Stimulated activated CD4-positive, alpha-beta T cell treated with anti-CD3 and anti-CD28 coated beads, Interleukin-4, amount 100 ng/mL, for 4 hours (primary cell): ENCODE measurements at places on chromosomes 12 and 14.
A peak's percentile ranks its signal among the peaks of the same experiment; 100 is the strongest.

DNA sequence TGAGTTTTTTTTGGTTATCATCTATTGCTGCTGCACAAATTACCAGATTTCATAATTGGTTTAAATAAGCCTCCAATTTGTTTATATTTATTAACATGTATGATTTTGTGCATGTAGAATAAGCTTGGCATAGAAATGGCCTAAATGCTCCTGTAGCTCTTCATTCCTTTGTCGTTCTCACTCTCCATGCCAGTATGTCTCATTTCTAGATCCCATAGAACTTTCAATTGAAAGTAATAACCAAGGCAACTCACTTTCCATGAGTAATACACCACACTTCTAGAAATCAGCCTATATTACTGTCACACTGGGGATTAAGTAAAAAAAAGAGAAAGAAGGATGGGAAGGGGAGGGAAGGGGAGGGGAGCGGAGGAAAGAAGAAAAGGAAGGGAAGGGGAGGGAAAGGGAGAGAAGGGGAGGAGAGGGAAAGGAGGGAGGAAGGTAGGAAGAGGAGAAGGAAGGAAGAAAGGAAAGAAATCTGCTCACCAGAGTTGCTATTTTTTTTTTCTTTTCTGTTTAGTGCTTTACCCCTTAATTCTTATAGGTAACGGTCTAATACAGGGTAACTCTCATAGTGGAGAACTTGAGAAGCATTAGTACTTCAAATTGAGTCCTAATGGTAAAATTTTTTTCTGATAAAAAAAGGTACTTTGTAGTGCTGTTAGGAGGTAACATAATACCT, 45.6 kb downstream of the MDM2 start:
- DNase-seq, result no peak

GRCh38 chr12:31590642-31591379, at the start of gene DENND5B:
Gene DENND5B (minus strand): TSS chr12:31591136. CDS start chr12:31590832, 304 bp downstream.
- peak; percentile 20 for DNase-seq

GRCh38 chr12:131774576-131775391, 53.4 kb upstream of the MMP17 start:
- no peak for DNase-seq

GRCh38 chr12:12017135-12017581, 53.6 kb upstream of the BCL2L14 start:
- no peak for DNase-seq

- DNase-seq, result no peak
Observed at GRCh38 chr12:128339126-128339520, 72.2 kb downstream of the TMEM132C start.

- no peak for DNase-seq
Observed at GRCh38 chr12:9319044-9319841, 111.0 kb upstream of the PZP start.

DNA sequence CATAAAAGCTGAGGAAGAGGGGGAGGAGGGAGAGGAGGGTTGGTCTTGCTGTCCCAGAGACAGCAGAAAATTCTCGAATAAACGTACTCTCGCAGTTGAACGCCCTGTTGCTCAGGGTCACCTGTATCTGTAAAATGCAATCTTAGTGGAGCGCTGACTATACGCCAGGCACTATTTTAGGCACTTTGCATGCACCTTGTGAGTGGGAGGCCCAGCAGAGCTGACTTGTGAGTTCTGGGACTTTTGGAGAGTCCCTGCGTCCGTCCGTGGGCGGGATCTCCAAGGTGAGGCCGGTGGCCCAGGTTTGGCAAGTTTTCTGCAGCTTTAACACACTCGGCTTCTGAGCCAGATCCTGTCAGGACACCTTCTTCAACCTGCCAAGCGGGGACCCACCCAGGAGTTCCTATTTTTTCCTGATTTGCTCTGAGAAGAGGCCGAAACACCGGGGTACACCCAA, 32.5 kb upstream of the PLEKHG6 start:
- peak; percentile 50 for DNase-seq

DNA sequence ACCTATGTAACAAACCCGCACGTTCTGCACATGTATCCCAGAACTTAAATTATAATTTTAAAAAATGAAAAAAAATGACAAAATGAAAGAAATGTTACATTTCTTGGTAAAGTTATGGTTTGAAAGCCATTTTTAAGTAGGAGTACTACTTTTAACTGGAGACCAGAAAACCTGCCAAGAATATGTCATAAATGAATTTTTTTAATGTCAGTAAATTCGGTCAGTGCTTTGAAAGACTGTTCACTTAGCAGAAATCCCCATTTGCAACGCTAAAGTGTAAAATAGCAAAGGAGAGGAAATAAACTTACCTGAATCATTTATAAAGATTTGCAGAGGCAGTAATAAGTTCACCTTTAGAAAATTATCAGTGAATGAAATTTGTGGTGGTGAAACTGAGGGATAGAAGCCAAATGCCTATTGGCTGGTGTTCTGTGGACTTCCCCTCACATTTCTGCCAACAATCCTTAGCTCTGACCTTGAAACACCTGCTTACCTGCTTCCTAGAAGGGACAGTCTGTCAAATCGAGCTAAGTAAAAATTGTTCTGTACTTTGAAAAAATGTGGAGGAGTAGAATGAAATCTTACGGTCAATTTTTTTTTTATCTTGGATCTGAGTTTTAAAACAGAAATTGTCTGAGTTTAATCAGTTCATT, 714.2 kb downstream of the SLC6A15 start:
- DNase-seq, result no peak
